Prostate gland (tissue), 2 donors: ENCODE measurements at places on chromosomes 12 and 14.

- H3K36me3 ChIP-seq: no peaks in the 10 kb centered on the region
- H3K27me3 ChIP-seq: no peaks in the 10 kb centered on the region
Observed at GRCh38 chr14:88463318-88463717, 77.9 kb downstream of the SPATA7 start.

DNA sequence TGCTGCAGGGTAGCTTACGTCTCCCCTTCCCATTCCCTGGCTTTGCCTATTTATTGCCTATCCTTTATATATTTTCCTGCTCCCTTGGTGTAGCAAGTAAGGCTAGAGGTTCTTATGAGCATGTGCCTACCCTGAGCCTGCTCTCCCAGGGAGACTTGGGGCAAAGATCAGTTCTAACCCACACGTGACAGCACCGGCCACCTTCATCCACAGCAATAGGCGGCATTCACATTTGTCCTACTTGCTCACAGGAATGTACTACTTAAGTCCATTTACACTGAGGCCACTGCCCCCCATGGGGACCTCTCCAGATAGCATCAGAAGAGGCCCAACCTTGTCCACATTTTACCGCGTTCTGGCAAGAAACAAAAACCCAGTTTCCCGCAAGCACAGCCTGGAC, 8.7 kb downstream of the GPR68 start:
- no peak for DNase-seq
- no peaks in the 10 kb centered on the region for H3K36me3 ChIP-seq
- H3K4me1 ChIP-seq: no peaks in the 10 kb centered on the region
- H3K27me3 ChIP-seq: no peaks in the 10 kb centered on the region

- H3K27ac ChIP-seq: no peak overlapping the region
Observed at GRCh38 chr12:122850695-122851350, 15.6 kb downstream of the HIP1R start.

DNA sequence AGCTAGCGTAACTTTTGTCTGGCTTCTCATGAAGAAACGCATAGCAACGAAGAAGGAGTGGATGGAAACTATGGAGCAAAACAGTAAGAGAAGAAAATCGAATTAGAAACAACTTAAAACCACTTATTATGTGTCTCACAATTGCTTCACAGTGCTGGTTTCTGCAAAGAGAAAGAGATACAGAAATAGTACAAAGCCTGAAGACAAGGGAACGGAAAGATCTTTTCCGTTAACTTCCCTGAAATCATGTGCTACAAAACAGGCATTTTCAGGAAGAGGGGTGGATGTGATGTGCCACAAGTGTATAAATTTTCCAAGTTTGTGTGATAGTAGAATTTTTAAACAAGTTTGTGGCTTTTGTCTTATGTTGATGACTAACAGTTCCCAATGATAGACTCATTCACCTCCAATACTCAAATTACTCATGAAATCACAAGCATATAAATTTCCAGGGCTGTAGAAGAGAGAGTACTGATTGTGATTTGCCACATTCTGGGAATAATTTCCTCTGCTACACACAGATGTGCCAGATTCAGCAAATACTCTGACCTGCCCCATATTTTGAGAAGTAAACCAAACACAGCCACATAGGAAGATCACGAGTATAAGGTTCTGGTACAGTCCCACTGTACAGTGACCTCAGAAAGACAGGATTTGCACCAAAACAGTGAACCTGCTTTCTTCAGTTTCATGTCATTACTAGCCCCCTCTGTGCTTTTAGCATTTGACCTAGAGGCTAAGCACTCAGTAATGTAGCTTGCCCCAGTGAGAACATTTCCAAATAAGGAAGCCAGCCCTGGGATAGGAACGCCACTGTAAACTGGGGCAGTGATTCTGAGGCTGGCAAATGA, 41.4 kb upstream of the PPFIA2 start:
- H3K27me3 ChIP-seq: no peaks in the 10 kb centered on the region
- DNase-seq: no peak
- no peaks in the 10 kb centered on the region for H3K36me3 ChIP-seq
- H3K27ac ChIP-seq: peak overlapping the region; percentile 39
- no peaks in the 10 kb centered on the region for H3K4me1 ChIP-seq

GRCh38 chr12:125331342-125332052, 266.3 kb downstream of the AACS start:
- DNase-seq: no peak
- H3K27me3 ChIP-seq: no peaks in the 10 kb centered on the region
- no peak overlapping the region for H3K27ac ChIP-seq
- H3K36me3 ChIP-seq: no peaks in the 10 kb centered on the region

- H3K4me3 ChIP-seq: no peak overlapping the region
- H3K4me1 ChIP-seq: no peaks in the 10 kb centered on the region
- no peak for DNase-seq
- H3K36me3 ChIP-seq: no peaks in the 10 kb centered on the region
- no peaks in the 10 kb centered on the region for H3K27me3 ChIP-seq
- no peak overlapping the region for H3K27ac ChIP-seq
Observed at GRCh38 chr14:43778570-43778936, 728.5 kb downstream of the FSCB start.
